Activated T-helper 1 cell treated with anti-CD3 and anti-CD28 coated beads, Interleukin-12 subunit alpha, Interleukin-12 subunit beta, Interleukin-2, Interleukin-4 antibody, amounts not matched to agents 30 ng/mL and 10 ng/mL and 1 ng/mL, durations not matched to agents 14 hours and 24 hours and 36 hours (primary cell): ENCODE measurements at places on chromosomes 5 and 9. TPM values are rescaled to one million over a fixed set of nuclear protein-coding genes. Genes with fewer than 3 reads are reported as not detected.
A peak's percentile ranks its signal among the peaks of the same experiment; 100 is the strongest.

The MSMP gene
- not detected in 2 replicates for total RNA-seq

DNA sequence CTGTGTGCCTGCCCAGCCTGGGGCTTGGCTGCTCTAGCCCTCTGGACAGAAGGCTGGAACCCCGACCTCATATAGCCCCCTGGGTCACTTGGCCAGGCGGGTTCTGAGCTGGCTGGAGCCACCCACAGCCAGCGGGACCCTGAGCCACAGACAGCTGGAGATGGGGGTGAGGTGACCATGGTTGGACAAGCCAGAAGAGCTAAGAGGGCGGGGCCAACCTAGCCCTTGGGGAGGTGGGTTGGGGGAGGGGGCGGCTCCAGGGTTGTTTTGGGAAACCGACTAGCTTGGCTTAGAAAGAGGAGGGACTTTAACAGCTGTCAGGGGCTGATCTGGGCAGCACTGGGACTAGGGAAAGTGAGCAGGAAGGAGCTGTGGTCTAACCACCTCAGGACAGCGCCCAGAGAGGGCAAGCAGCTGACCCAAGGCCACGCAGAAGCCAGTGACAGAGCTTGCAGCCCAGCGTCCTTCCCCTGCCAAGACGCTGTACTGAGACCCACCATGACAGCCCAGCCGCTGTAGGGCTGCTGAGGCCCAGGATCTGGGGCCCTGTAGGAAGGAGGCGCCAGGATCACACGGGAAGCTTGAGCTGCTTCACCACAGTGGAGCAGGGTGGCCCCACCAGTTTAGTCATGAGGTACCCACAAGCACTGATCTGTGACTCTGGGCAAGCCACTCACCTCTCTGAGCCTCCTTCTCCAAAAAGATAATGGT lies 2.2 kb downstream of the AIF1L start:
- H3K4me1 ChIP-seq: peaks cover 6% of the 10 kb centered on the region
- peaks cover 42% of the 10 kb centered on the region for H3K27me3 ChIP-seq
- H3K36me3 ChIP-seq: no peaks in the 10 kb centered on the region
- H3K4me3 ChIP-seq: no peak overlapping the region

The PTBP3 gene
- total RNA-seq: 101 TPM in 2 replicates

DNA sequence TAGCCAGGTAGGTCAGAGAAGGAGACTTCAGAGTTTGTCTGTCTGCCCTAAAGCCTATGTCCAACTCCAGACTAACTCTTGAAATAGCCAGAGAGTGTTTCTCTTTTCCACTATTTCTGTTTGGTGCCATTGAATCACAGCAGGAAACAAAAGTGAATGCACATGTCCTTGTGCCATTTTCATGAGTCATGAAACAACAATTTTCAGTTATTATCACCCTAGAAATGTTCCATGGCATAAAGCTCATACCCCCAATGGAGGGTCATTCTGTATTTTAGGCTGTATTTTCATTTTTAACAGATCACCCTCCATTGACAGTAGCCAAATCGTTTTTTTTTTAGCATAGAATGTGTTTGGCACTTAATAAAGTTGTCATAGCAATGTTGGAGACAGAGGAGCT lies 124.7 kb downstream of the PAPPA start:
- H3K4me1 ChIP-seq: no peaks in the 10 kb centered on the region
- H3K27me3 ChIP-seq: no peaks in the 10 kb centered on the region
- no peaks in the 10 kb centered on the region for H3K36me3 ChIP-seq
- no peak for DNase-seq
- H3K4me3 ChIP-seq: no peak overlapping the region
- no peak overlapping the region for H3K27ac ChIP-seq

- no peak for DNase-seq
- H3K4me3 ChIP-seq: peak overlapping the region; percentile 96
- H3K27me3 ChIP-seq: no peaks in the 10 kb centered on the region
- peaks cover 52% of the 10 kb centered on the region for H3K4me1 ChIP-seq
- peak overlapping the region; percentile 95 for H3K27ac ChIP-seq
- peaks cover 15% of the 10 kb centered on the region for H3K36me3 ChIP-seq
Measured at GRCh38 chr5:139393497-139394122, 1.3 kb downstream of the PROB1 start.

- no peaks in the 10 kb centered on the region for H3K36me3 ChIP-seq
- DNase-seq: no peak
- H3K27me3 ChIP-seq: peaks cover 11% of the 10 kb centered on the region
Measured at GRCh38 chr9:36877239-36877638, 156.8 kb downstream of the PAX5 start.
